Large intestine (tissue), 12 donors: ENCODE measurements at places on chromosomes 2 and 18. TPM values are rescaled to one million over a fixed set of nuclear protein-coding genes. Genes with fewer than 3 reads are reported as not detected.

GRCh38 chr2:45755585-45756335, 104.3 kb downstream of the PRKCE start:
- no peak for DNase-seq
- no peak overlapping the region for H3K4me3 ChIP-seq
- H3K27me3 ChIP-seq, result no peaks in the 10 kb centered on the region
- H3K27ac ChIP-seq, result no peak overlapping the region
- H3K36me3 ChIP-seq, result no peaks in the 10 kb centered on the region
- no peaks in the 10 kb centered on the region for H3K4me1 ChIP-seq

DNA sequence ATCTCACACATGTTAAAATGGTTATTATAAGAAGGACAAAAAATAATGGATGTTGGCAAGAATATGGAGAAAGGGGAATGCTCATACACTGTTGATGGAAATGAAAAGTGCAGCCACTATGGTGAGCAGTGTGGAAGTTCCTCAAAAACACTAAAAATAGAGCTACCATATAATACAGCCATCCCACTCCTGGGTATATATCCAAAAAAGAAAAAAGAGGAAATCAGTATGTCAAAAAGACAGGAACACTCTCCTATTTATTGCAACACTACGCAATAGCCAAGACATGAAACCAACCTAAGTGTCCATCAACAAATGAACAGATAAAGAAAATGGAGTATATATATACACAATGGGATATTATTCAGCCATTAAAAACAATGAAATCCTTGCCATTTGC, 642.6 kb downstream of the RNF144A start:
- no peaks in the 10 kb centered on the region for H3K36me3 ChIP-seq
- no peak overlapping the region for H3K27ac ChIP-seq
- H3K27me3 ChIP-seq, result no peaks in the 10 kb centered on the region

DNA sequence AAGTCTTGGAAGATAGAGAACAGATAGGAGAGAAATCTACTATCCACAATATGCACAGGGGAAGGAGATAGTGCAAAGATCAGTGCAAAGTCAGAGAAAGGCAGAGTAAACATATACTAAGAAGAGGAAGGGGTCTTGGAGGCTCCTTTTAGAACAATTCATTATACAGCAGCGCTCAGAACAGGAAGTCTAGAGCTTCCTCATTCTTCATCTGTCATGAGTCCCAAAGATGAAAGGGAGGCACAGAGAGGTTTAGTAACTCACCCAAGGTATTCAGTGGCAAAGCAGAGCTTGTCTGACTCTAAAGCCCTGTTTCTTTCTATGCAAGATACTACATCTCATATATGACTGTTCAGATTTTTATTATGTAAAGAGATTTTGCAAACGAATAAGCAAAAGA, 1.4 kb downstream of the SP110 start:
- DNase-seq, result peak; percentile 8
- H3K4me1 ChIP-seq, result peaks cover 2% of the 10 kb centered on the region
- H3K27ac ChIP-seq, result no peak overlapping the region
- no peak overlapping the region for H3K4me3 ChIP-seq
- H3K27me3 ChIP-seq, result no peaks in the 10 kb centered on the region

GRCh38 chr2:30990176-30990575, 148.1 kb downstream of the GALNT14 start:
- H3K36me3 ChIP-seq, result no peaks in the 10 kb centered on the region
- H3K4me1 ChIP-seq, result peaks cover 3% of the 10 kb centered on the region
- H3K4me3 ChIP-seq, result no peak overlapping the region
- no peak overlapping the region for H3K27ac ChIP-seq

DNA sequence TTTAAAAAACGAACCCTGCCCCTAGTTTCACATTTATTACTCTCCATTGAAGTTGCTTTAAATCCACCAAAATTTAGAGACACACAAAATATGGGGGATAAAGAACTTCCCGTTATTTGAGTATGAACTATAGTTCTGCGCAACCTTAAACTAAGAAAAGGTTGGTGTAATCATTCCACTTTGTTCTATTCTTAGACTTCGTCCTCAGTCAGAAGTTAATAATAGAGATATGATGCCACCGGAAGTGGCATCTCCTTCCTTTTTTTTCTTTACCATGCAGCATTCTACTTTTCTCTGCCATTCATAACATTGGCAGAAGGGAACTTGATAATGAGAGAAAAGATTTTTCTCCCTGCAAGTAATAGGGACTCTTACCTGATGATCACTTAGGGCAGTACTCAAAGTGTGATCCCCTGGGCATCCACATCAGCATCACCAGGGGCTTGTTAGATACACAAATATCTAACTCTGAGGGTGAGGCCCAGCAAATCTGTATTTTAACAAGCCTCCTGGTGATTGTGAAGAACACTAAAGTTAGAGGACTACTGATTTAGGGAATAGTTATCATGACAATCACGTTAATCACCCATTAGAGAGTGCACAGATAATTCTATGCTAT, 147.7 kb upstream of the DTNA start:
- H3K27me3 ChIP-seq, result no peaks in the 10 kb centered on the region
- H3K36me3 ChIP-seq, result no peaks in the 10 kb centered on the region
- no peak overlapping the region for H3K4me3 ChIP-seq
- no peak for DNase-seq

- peaks cover 11% of the 10 kb centered on the region for H3K27me3 ChIP-seq
- H3K36me3 ChIP-seq, result no peaks in the 10 kb centered on the region
- no peak overlapping the region for H3K27ac ChIP-seq
- no peak overlapping the region for H3K4me3 ChIP-seq
- DNase-seq, result no peak
Observed at GRCh38 chr2:29108225-29108624, 7.0 kb upstream of the CLIP4 start.

GRCh38 chr18:77074431-77074830, 58.2 kb downstream of the MBP start:
- no peak for DNase-seq
- H3K27me3 ChIP-seq, result no peaks in the 10 kb centered on the region
- H3K4me3 ChIP-seq, result no peak overlapping the region
- peaks cover 5% of the 10 kb centered on the region for H3K4me1 ChIP-seq
- peaks cover 14% of the 10 kb centered on the region for H3K36me3 ChIP-seq
- no peak overlapping the region for H3K27ac ChIP-seq

DNA sequence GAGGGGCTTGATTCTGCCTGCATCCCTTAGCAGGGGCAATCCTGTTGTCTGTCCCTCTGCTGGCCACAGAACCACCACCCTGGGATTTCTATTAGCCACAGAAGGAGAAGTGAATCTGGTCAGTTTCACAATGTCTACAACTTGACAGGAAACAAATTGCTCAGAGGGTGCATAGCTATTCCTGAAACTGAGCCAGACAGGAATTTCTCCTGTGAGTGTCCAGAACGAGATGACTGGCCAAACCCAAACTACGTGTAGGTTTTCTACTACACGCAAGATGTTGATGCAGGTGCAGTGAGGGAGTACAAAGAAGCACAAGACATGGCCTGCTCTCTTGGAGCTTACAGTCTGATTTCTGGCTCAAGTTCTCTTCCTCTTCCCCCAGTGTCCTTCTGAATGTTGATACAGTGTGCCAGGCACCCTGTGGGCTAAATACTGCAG, 201.9 kb downstream of the CLIP4 start:
- H3K4me1 ChIP-seq, result no peaks in the 10 kb centered on the region
- H3K36me3 ChIP-seq, result no peaks in the 10 kb centered on the region
- H3K27me3 ChIP-seq, result peaks cover 11% of the 10 kb centered on the region
- no peak overlapping the region for H3K27ac ChIP-seq
- no peak overlapping the region for H3K4me3 ChIP-seq

GRCh38 chr2:215830304-215830703, 183.0 kb downstream of the MREG start:
- H3K36me3 ChIP-seq, result no peaks in the 10 kb centered on the region
- no peak overlapping the region for H3K4me3 ChIP-seq
- H3K27me3 ChIP-seq, result no peaks in the 10 kb centered on the region
- peak; percentile 77 for DNase-seq
- H3K4me1 ChIP-seq, result peaks cover 13% of the 10 kb centered on the region

KCNE4 gene
- polyA plus RNA-seq, result 3.4 TPM

AAK1 gene
- 18.6 TPM for polyA plus RNA-seq

GRCh38 chr18:77001979-77002378, 130.6 kb downstream of the MBP start:
- no peak for DNase-seq
- no peaks in the 10 kb centered on the region for H3K4me1 ChIP-seq
- H3K27me3 ChIP-seq, result no peaks in the 10 kb centered on the region
- H3K36me3 ChIP-seq, result peaks cover 3% of the 10 kb centered on the region

DNAJC5G gene
- 0.19 TPM for polyA plus RNA-seq

- no peak overlapping the region for H3K27ac ChIP-seq
- DNase-seq, result no peak
- peaks cover 36% of the 10 kb centered on the region for H3K36me3 ChIP-seq
- no peak overlapping the region for H3K4me3 ChIP-seq
- H3K4me1 ChIP-seq, result peaks cover 3% of the 10 kb centered on the region
- peaks cover 3% of the 10 kb centered on the region for H3K27me3 ChIP-seq
Observed at GRCh38 chr2:215430528-215431187, 5.2 kb downstream of the FN1 start.

DNA sequence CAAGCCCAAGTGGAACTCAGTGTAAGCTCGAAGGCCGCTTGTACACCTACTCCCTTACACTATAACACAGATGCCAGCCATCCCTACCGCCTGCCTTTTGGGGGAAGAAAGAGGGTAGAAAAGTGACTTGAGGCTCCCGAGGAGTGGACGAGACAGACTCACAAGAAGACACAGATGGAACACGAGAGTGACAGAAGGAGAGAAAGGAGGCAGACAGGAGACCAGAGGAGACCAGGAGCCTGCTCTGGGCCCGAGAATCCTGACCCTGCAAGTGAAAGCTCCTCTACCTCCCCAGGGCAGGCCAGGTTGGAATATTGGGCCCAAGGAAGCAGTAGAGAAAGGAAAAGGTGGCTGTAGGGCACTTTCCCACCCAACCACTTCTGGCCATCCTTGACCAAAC, 23.4 kb upstream of the TNS1 start:
- H3K27ac ChIP-seq, result no peak overlapping the region
- H3K27me3 ChIP-seq, result peaks cover 4% of the 10 kb centered on the region
- no peak overlapping the region for H3K4me3 ChIP-seq

GRCh38 chr2:38254796-38255195, 122.3 kb downstream of the ATL2 start:
- H3K4me1 ChIP-seq, result no peaks in the 10 kb centered on the region
- no peak overlapping the region for H3K4me3 ChIP-seq
- no peak overlapping the region for H3K27ac ChIP-seq
- no peaks in the 10 kb centered on the region for H3K36me3 ChIP-seq

GRCh38 chr18:76246590-76246989, 248.5 kb downstream of the ZNF516 start:
- DNase-seq, result no peak
- H3K4me1 ChIP-seq, result no peaks in the 10 kb centered on the region
- H3K27me3 ChIP-seq, result no peaks in the 10 kb centered on the region
- H3K36me3 ChIP-seq, result no peaks in the 10 kb centered on the region
- no peak overlapping the region for H3K27ac ChIP-seq

DNA sequence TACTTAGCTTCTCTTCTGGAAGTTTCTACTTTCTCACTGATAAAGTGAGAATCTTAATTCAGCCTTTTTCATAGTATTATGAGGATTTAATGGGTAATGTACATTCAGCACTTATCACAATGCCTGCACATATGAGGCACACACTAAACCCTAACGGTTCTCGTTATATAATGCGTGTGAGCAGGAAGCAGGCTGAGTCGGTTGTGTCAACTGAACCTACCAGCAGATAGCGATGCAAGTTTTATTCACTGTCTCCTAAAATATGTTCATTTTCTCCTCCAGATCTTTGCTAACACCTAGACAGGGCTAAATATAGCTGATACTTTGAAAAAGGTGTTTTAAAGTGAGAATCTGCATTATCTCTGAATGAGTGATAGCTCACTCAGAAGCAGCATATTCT, 201.6 kb downstream of the ALPK2 start:
- H3K27me3 ChIP-seq, result no peaks in the 10 kb centered on the region
- H3K36me3 ChIP-seq, result no peaks in the 10 kb centered on the region
- no peaks in the 10 kb centered on the region for H3K4me1 ChIP-seq
- no peak for DNase-seq
- no peak overlapping the region for H3K27ac ChIP-seq

ELOA2 gene
- polyA plus RNA-seq, result 0.01 TPM

- H3K27ac ChIP-seq, result no peak overlapping the region
- H3K27me3 ChIP-seq, result no peaks in the 10 kb centered on the region
- no peaks in the 10 kb centered on the region for H3K36me3 ChIP-seq
- no peak for DNase-seq
- H3K4me3 ChIP-seq, result no peak overlapping the region
Observed at GRCh38 chr2:59956981-59957380, 596.5 kb downstream of the BCL11A start.

DNA sequence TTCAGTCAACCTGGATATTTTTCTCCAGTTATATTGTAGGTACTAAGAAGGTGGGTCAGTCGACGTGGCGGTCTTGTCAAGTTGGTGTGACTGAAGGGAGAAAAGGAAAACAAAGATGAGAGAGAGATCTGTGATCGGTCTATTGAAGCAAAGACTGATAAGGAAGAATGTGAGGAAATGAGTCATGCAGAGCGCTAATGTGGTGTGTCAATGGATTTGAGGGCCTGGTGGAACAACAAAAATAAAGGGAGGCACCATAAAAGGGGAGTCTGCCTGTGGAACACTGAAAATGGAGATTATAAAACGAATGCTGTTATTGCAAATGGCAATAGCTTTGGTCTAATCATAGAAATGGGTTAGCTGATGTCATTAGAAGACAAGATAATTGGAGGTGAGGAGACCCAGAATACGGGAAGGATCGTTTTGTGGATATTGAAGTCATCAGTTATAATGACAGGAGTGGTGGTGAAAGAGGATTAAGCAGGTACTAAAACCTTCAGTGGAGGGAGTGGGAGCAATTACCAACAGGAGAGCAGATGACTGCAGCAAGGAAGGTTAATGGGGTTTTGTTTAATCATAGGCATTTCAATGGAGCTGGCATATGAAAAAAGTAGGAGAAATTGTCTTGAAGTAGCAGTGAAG, 599.1 kb upstream of the FSHR start:
- no peak overlapping the region for H3K4me3 ChIP-seq
- H3K27ac ChIP-seq, result no peak overlapping the region
- DNase-seq, result no peak
- no peaks in the 10 kb centered on the region for H3K4me1 ChIP-seq
- H3K27me3 ChIP-seq, result no peaks in the 10 kb centered on the region
- H3K36me3 ChIP-seq, result no peaks in the 10 kb centered on the region
